ENCODE measurements at places on chromosomes 2 and 18.
A peak's percentile ranks its signal among the peaks of the same experiment; 100 is the strongest.

DNA sequence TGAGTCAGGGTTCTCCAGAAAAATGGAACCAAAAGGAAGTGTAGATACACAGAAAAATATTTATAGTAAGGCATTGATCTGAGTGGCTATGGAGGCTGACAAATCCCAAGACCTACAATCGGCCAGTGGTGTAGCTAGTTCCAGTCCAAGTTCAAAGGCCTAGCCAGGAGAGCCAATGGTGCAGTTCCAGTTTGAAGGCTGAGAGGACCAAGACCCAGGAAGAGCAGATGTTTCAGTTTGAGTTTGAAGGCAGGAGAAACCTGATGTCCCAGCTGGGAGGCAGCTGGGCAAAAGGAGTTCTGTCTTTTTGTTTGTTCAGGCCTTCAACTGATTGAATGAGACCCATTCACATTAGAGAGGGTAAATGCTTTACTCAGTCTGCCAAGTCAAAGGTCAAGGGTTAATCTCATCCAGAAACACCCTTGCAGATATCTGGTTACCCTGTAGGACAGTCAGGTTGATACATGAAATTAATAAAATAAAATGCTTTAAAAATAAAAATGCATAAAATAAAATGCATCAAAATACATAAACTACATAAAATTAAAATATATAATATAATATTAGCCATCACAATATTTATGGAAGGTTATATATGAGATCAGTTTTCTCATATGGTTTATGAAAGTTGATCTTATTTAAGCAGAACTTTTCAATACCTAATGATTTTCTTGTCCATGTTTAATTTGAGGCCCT, 38.7 kb downstream of the KCNE4 start:
- no peak for DNase-seq

- DNase-seq = no peak
Measured at GRCh38 chr2:132419941-132420340, 3.3 kb downstream of the GPR39 start.

GRCh38 chr2:81692566-81692965, 1388.0 kb upstream of the LRRTM1 start:
- no peak for DNase-seq

- no peak for DNase-seq
Measured at GRCh38 chr2:151153601-151154000, 108.1 kb downstream of the RBM43 start.

DNA sequence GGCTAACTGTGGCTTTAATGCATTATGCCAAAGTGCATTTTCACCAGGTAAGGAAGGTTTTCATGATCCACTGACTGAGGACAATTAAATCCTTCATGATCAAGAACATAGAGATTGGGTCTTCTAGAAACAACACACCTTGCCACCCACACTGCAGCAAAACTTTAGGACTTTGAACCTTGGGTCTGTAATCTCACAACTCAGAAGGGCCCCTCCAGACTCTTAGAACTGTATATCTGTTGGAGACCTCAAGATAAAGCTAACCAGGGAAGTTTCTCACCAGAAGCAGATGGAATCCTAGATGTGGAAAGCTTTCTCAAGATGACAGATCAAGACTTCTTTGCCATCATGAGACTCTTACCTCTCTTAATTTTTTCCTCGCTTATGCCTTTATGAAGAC, 42.5 kb upstream of the MAT2A start:
- DNase-seq = no peak

DNA sequence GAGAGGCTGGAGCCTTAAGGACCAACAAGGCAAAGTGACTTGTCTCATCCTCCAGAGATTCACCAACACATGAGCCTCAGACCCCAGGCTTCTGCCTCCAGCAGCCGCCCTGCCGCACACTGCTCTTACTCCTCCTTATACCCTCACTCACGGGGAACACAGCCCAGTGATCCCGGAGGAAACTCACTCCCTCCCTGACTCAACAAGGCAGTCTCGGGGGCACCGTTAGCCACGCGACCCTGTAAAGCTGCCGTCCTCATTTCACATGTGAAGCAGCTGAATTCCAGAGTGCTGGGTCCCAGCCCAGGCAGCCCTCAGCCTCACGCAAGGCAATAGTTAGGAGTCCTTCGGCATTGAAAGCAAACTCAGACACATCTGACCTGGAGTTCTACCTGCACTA, 129.7 kb downstream of the TPO start:
- no peak for DNase-seq

GRCh38 chr2:64420677-64421076, 33.3 kb upstream of the LGALSL start:
- DNase-seq = no peak

- DNase-seq = no peak
Measured at GRCh38 chr2:215612786-215613185, 176.9 kb upstream of the FN1 start.

- DNase-seq = no peak
Measured at GRCh38 chr2:207142461-207142860, 23.3 kb downstream of the KLF7 start.

DNA sequence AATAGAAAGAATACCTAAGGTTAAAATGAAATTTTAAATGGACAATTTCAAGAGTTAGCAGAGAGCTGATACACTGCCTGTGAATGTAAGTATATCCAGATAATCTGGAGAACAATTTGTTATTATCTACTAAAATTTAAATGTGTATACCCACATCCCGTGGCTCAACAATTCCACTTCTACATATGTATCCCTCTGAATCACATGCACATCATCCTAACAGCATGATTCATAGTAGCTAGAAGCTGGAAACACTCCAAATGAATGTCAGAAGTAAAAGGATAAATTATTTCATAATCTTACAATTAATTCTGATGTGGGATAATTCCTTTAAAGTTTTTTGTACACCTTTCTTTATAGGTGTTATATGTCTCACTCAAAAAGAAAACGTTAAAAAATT, 87.9 kb downstream of the CNTNAP5 start:
- no peak for DNase-seq

DNA sequence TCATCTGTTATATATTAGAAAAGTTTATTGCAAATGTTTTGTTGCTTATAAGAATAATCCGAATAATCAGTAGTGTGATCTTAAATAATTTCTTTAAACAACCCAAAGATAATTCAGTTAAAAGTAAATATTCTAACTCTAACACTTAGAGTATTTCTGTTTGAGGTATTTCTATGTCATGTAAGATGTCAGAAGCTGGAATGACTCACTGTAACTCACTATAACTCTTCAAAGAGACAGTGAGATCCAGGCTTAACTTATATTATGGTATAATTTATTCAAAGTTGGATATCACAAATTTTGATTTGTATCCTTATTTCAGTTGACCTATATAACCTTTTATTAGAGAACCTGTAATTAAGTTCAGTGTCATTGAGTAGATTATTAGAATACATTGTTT, 6.9 kb downstream of the MBD5 start:
- no peak for DNase-seq

GRCh38 chr2:203869223-203870042, 1.9 kb downstream of the CTLA4 start:
- peak; percentile 35 for DNase-seq

GRCh38 chr18:63298400-63299365, 20.9 kb downstream of the BCL2 start:
- DNase-seq = no peak

DNA sequence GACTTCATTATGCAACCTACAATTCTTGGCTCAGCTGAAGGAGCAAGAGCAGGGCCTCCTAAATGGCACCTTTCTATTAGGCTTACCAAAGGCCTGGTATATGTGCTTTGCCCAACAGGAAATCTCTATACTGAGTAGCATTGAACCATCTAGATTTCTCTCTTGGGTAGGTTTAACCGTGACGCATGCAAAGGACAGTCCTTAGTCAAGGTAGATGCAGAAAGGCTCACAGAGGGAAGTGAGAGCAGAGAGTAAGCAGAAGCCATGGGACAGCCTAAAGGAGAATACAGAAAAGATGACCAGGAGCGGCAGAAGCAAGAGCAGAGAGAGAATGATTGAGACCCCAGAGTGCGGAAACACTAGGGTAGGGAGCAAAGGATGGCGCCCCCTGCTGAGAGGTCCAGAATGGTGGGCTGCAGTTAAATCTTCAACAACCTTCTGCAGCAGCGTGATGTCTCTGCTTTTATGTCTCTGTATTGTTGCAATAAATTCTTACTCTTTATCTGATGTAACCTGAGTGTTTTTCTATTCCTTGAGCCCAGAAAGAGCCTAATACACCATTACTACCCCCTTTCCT, 4.7 kb upstream of the OSBPL1A start:
- no peak for DNase-seq

DNA sequence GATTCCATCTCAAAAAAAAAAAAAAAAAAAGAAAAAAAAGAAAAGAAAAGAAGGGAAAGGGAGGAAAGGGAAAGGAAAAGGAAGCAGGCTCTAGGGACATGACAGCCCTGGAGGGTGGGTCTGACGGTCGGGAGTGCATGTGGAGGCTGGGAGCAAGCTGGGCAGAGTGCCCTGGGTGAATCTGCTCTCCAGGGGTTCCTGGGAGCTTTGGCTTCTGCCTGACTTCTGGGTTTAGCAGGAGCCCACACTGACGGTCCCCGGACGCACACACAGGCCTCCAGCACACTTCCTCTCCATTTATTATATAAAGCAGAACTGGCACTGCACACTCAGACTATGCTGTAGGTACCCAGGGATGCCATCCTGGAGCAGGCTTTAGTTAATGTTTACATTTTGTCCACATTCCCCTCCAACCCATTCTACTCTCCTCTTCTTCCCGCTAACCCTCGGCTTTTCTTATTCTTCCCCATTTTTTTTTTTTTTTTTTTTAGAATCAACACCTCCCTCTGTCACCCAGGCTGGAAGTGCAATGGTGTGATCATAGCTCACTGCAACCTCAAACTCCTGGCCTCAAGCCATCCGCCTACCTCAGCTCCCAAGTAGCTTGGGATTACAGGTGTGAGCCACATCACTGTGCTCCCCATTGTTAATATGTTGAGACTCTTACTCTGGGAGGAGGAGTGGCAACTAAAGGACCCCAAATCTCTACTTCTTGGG, 151.1 kb upstream of the SLC1A4 start:
- DNase-seq = no peak

DNA sequence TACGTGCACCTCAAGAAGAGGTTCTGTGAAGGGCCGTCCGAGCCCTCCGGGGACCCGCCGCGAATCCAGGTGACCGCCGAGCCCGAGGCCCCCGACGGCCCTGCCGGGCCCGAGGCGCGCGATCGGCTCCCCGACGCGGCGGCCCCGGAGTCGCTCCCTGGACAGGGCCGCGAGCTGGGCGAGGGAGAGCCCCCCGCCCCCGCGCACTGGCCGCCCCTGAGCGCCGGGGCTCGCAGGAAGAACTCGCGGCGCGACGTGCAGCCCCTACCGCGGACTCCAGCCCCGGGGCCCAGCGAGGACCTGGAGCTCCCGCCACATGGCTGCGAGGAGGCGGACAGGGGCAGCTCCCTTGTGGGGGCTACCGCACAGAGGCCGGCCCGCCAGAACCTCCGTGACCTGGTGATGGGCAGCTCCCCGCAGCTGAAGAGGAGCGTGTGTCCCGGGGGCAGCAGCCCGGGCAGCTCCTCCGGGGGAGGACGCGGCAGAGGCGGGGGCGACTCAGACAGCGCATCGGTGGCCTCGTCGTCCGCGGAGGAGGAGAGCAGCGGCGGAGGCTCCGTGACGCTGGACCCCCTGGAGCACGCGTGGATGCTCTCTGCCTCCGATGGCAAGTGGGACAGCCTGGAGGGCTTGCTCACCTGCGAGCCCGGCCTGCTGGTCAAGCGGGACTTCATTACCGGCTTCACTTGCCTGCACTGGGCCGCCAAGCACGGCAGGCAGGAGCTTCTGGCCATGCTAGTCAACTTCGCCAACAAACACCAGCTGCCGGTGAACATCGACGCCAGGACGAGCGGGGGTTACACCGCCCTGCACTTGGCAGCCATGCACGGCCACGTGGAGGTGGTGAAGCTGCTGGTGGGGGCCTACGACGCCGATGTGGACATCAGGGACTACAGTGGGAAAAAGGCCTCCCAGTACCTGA, 812 bp downstream of the SOWAHC start:
- no peak for DNase-seq

- no peak for DNase-seq
Measured at GRCh38 chr2:46134531-46135227, 162.5 kb upstream of the EPAS1 start.

GRCh38 chr2:180367815-180368214, 360.7 kb upstream of the CWC22 start:
- no peak for DNase-seq

DNA sequence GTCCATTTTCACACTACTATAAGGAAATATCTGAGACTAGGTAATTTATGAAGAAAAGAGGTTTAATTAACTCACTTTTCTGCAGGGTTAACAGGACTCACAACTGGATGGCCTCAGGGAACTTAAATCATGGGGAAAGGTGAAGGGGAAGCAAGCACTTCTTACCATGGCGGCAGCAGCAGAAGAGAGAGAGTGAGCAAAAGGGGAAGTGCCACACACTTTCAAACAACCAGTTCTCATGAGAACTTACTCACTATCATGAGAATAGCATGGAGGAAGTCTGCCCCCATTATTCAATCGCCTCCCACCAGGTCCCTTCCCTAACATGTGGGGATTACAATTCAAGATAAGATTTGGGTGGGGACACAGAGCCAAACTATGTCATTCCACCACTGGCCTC, 55.1 kb upstream of the NETO1 start:
- no peak for DNase-seq

DNA sequence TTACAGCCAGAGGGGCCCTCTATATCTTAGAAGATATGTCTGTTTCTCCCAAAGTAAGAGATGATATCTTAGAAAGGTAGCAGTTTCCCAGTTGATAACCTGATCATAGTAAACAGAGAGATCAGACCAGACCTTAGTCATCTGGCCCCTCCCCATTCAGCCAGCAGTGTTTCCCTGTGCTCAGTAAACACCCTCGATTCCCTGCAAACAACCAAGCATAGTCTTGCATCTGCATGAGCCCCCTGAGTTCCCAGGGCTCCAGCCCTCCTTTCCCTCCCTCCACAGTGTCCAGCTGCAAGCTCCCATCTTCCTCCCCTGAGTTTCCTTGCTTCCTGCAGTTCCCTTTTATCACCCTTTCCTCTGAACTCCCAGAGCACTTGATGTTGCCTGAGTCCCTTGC, 20.3 kb downstream of the NRP2 start:
- DNase-seq = no peak

DNA sequence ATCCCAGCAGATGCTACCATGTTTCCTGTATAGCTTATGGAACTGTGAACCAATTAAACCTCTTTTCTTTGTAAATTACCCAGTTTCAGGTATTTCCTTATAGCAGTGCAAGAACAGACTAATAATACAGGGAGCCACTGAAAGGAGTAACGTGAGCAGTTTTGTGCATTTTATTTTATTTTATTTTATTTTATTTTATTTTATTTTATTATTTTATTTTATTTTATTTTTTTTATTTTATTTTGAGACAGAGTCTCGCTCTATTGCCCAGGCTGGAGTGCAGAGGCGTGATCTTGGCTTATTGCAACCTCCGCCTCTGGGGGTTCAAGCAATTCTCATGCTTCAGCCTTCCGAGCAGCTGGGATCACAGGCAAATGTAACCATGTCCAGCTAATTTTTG, 156.3 kb upstream of the MSH6 start:
- no peak for DNase-seq

GRCh38 chr2:21367421-21367820, 243.7 kb downstream of the TDRD15 start:
- DNase-seq = no peak

GRCh38 chr18:57057890-57058289, 89.0 kb upstream of the BOD1L2 start:
- no peak for DNase-seq

- no peak for DNase-seq
Measured at GRCh38 chr2:96156926-96157648, 11.8 kb upstream of the DUSP2 start.

Data from activated T-cell treated with anti-CD3 and anti-CD28 coated beads for 1 hour (primary cell).